ENCODE measurements at places on chromosomes 13 and 19. TPM values are rescaled to one million over a fixed set of nuclear protein-coding genes. Genes with fewer than 3 reads are reported as not detected.

Gene MBD3L3
- not detected for total RNA-seq

Gene RNF225
- 6.6 TPM for total RNA-seq

Gene NLRP5
- total RNA-seq = not detected

Gene ATP7B
- 1.9 TPM for total RNA-seq

Gene LRFN3
- total RNA-seq = 2.9 TPM

Gene DLEU7
- not detected for total RNA-seq

Gene C13orf42
- total RNA-seq = not detected

Gene PLK5
- not detected for total RNA-seq

Gene PGLYRP2
- not detected for total RNA-seq

Gene ZNF582
- not detected for total RNA-seq

Gene UQCRFS1
- total RNA-seq = 52.3 TPM

Gene MBD3L2B
- not detected for total RNA-seq

Gene NAPSA
- 1.5 TPM for total RNA-seq

Gene PRSS57
- total RNA-seq = not detected

Gene ZNF606
- total RNA-seq = 12.4 TPM

Gene ZNF440
- total RNA-seq = 13.6 TPM

Gene PDE4A
- total RNA-seq = 5.5 TPM

Data from MG63 (cell line).